Kidney tubule cell (primary cell): ENCODE measurements at places on chromosomes 6 and 20.
A peak's percentile ranks its signal among the peaks of the same experiment; 100 is the strongest.

- no peak for DNase-seq
Measured at GRCh38 chr6:168293636-168294530, 25.7 kb downstream of the DACT2 start.

- no peak for DNase-seq
Measured at GRCh38 chr6:80148220-80148619, 41.7 kb downstream of the BCKDHB start.

- peak; percentile 28 for DNase-seq
Measured at GRCh38 chr6:96522465-96523009, 931 bp downstream of the UFL1 start.

- no peak for DNase-seq
Measured at GRCh38 chr6:143136647-143137046, 76.0 kb downstream of the AIG1 start.

- no peak for DNase-seq
Measured at GRCh38 chr20:61929971-61930666, 135.6 kb downstream of the TAF4 start.

- no peak for DNase-seq
Measured at GRCh38 chr6:161951126-161951525, 677.3 kb upstream of the AGPAT4 start.

DNA sequence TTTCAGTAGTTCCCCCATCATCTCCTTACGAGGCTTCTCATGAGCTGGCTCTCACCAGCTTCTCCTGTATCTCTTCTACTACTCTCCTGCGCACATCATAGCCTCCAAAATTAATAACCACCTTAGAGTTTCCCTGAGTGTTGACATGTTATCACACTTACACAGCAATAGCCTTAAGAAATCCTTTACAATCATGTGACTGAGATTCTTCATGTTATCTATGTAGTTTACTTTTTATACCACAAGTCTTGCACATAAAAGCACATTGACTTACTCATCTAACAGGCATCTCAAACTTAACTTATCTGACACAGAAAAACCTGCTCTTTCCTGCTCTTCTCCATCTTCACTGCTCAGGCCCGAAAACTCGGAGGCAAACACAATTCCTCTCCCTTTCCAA lies 103.7 kb upstream of the TAB2 start:
- DNase-seq: peak; percentile 13

DNA sequence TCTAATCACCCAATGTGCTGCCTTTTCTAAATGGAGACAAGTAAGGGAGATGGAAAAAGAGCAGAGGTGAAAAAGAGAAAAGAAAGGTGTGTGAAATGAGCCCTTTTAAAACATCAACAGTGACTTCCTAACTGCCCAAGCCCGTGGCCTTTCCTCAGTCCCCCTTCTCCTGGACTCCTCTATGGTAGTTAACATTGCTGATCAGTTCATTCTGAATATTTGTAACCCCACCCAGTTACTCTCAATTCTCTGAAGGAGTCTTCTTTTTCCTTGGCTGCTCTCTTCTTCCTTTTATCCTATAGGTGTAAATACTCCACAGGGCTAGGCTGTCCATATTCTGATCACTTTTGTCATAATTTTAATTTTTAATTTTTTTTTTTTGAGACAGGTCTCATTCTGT lies 27.1 kb downstream of the TAF11 start:
- DNase-seq: no peak

DNA sequence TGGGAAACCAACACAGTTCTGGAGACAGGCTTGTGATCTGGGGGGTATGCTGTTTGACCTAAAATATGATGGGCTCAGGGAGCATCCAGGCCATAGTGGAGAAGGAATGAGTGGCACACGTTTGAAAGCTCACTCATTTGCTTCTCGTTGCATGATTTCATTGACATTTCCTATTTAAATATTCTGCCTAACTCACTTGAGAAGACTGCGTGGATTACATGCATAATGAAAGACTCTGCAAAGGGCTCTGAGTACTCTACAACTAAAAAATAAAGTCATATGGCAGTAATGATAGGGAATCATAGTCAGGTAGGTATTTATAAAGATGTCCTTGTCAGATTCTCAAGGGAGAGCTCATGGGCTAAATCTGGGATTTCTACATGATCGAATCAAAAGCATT lies 117.9 kb downstream of the LAMP5 start:
- DNase-seq: no peak

GRCh38 chr20:50464725-50465650 lies 45.2 kb upstream of the PTPN1 start:
- DNase-seq: no peak

DNA sequence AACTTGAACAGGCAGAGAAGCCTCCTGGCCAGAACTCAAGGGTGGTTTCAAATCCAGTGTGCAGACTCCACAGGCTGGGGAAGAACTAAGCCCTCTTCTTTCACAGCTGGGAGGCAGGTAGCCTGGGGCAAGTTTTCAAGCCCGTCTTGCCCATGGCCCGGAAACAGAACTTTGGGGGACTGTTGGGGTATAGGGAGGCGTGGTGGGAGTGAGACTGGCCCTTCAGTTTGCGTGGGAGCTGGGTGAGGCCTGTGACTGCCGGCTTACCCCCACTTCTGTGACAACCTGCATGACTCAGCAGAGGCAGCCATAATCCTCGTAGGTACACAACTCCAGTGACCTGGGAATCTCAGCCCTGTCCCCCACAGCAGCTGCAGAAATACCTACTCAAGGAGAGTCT lies 1125.7 kb downstream of the HACE1 start:
- no peak for DNase-seq

DNA sequence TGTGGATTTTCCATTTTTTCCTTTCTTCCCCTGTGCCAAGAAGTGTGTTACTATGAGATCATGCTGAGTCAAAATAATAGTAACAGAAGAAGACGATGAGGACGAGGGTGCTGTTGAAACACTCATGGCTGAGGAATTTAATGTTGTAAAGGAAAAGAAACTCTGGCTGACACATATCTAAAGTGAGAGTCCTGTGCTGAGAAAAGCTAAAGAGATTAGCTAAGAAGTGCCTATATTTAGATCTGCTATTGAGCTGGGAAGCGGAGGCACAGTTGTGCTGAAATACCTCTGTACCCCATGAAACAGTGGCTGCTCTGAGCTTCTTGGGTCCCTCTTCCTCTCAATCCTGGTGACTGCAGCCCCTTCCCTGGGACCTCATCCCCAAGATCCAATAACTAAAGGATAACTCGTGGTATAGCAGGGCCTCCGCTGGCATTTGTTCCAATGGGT lies 1.1 kb upstream of the SYTL3 start:
- peak; percentile 95 for DNase-seq

GRCh38 chr6:105273589-105273988 lies 93.8 kb upstream of the POPDC3 start:
- no peak for DNase-seq

DNA sequence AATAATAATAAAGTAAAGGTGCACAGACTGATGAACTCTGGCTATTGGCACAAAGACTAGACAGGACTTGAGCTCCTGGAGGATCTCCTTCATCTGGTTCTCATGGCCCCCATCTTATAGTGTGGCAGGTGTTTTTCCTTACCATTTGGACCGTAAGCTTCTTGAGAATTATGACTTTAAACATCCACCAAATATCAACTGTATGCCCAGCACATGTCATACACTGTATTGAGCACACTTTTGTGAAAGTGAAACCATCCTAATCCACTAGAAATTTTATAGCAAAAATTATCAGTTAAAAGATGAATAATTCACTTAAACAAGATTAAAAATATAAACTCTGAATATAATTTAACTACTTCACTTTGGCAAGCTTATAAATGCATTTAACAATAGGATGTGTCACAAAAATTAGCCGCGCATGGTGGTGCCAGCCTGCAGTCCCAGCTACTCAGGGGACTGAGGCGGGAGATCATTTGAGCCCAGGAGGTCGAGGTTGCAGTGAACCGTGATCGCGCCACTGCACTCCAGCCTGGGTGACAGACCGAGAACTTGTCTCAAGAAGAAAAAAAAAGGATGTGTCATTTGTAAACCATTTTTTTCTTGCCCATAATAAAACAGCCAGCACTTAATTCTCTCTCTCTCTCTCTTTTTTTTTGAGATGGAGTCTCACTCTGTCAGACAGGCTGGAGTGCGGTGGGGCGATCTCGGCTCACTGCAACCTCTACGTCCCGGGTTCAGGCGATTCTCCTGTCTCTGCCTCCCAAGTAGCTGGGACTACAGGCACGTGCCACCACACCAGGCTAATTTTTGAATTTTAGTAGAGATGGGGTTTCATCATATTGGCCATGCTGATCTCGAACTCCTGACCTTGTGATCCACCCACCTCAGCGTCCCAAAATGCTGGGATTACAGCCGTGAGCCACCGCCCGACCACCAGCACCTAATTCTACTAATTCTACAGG lies 9.1 kb downstream of the HIVEP2 start:
- DNase-seq: peak; percentile 69

DNA sequence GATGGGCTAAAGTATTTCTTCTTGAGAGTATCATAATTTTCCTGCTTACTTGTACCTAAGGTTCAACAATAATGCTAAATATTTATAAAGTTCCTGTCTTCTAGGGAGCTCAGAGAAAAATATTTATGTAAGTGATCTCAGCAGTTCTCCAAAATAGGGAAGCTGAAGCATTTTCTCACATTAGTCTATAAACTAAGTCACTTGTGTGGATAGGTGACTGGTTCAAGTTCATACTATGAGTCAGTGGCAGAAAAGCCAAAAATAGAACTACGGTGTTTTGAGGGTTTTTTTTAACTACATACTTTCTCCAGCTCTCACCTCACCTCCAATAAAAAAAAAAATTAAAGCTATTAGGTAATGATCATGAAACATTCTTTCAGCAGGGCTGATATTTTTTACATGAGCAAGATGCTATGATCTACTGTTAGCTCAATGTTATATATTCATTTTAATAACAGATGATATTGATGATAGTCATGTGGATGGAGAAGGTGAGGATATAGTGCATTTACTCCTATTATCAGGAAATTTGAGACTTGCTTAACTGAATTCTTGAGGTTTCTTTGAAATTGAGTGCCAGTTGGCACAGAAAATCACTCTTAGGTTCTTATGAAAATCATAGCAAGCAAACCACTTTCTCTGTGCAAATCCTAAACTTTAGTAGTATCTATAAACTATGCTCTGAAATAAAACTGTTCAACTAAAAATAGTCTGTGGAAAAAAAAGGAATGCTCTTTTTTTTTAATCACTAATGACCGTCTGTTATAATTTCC lies 4.1 kb upstream of the MOXD1 start:
- DNase-seq: peak; percentile 74
